ENCODE measurements at places on chromosomes 4 and X.
A peak's percentile ranks its signal among the peaks of the same experiment; 100 is the strongest.

DNA sequence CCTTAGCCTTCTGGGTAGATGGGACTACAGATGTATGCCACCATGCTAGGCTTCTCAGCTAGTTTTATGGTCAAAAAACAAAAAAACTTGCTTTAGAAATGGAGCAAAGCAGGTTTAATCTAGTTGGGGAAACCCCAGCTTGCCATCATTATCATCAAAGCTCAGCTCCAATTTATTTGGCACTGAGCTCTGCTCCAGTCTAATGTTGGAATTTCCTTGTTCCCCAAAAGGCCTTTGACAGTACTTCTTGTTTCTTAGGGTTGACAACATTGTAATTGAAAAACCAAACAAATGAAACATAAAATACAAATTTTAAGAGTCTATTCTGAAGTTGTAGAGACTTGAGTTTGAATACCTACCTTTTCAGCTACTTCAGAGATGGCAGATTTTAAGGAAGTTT lies 48.0 kb downstream of the MRPL1 start:
- DNase-seq: no peak
- no peaks in the 10 kb centered on the region for H3K4me1 ChIP-seq
- peaks cover 9% of the 10 kb centered on the region for H3K36me3 ChIP-seq
- no peaks in the 10 kb centered on the region for H3K27me3 ChIP-seq
- no peak overlapping the region for H3K27ac ChIP-seq
- H3K4me3 ChIP-seq: no peak overlapping the region

GRCh38 chr4:147288512-147288911 lies 192.4 kb upstream of the EDNRA start:
- no peak overlapping the region for H3K4me3 ChIP-seq
- H3K36me3 ChIP-seq: no peaks in the 10 kb centered on the region
- no peak for DNase-seq
- H3K27me3 ChIP-seq: no peaks in the 10 kb centered on the region

GRCh38 chrX:133929836-133930464 lies 55.4 kb downstream of the GPC3 start:
- H3K27me3 ChIP-seq: no peaks in the 10 kb centered on the region
- no peaks in the 10 kb centered on the region for H3K36me3 ChIP-seq
- no peak overlapping the region for H3K27ac ChIP-seq
- no peak overlapping the region for H3K4me3 ChIP-seq
- no peak for DNase-seq
- H3K4me1 ChIP-seq: no peaks in the 10 kb centered on the region

- no peak overlapping the region for H3K27ac ChIP-seq
- no peak for DNase-seq
- no peak overlapping the region for H3K4me3 ChIP-seq
- H3K36me3 ChIP-seq: no peaks in the 10 kb centered on the region
- H3K27me3 ChIP-seq: 0 out of 2 replicates have a peak, but pooled peaks cover 3% of the 10 kb centered on the region
These were observed 2.2 kb upstream of the CLDN2 start for GRCh38 chrX:106917830-106918500.

- no peaks in the 10 kb centered on the region for H3K27me3 ChIP-seq
- H3K4me1 ChIP-seq: no peaks in the 10 kb centered on the region
- no peak overlapping the region for H3K4me3 ChIP-seq
- H3K27ac ChIP-seq: no peak overlapping the region
These were observed 61.7 kb upstream of the PRSS48 start for GRCh38 chr4:151215295-151215694.

DNA sequence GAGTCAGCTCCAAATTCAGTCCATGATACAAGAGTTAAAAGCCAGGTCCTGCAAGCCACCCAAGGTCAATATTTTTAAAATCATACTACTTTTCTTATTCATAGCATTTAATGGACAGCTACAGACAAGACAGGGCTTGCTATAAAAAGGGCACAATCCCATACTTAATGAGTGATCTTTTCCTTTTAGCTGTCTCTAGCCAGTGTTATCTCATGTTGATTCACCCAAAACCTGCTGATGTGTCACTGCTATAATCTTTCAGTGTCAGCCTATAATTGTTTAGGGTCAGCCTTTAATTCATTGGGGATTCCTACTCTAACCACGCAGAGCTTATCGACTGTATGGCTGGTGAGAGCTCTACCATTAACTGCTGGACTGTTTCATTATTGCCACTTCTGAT lies 51.2 kb upstream of the HCCS start:
- DNase-seq: no peak
- no peaks in the 10 kb centered on the region for H3K4me1 ChIP-seq
- no peaks in the 10 kb centered on the region for H3K27me3 ChIP-seq
- H3K27ac ChIP-seq: no peak overlapping the region

DNA sequence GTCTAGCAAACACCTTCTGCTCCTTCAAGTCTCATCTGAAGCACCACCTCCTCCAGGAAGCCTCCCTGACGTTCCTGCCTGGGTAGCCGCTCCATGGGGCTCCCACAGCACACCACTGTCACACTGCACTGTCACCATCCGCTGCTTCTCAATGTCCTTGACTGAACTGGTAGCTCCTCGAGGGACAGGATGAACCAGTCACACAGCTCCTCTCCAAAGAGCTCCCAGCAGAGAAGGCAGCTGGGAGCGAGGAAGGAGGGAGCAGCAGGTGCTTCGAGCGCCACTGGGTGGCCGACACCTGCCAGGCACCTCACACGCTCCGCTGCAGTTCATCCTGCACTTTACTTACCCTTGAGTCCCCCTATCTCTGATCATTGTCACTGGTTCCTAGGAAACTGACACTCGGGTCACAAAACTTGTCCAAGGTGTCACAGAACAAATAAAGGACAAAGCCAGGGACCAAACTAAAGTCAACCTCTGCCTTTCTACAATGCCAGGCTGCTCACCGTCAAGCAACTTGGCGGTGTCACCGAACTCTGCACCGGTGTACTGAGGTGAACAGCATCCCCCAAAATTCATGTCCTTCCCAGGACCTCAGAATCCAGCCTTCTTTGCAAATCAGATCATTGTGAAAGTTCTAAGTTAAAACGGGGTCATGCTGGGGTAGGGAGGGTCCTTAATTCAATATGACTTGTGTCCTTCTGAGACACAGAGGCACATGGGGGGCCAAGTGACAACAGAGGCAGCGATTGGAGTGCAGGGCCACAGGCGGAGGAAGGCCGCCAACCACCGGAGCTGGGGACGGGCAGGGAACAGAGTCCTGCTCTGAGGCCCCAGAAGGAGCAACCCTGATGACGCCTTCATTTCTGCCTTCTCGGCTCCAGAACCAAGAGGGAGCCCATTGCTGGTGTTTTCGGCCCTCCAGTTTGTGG lies 5.5 kb upstream of the S100P start:
- H3K27ac ChIP-seq: no peak overlapping the region
- H3K4me3 ChIP-seq: no peak overlapping the region
- no peaks in the 10 kb centered on the region for H3K36me3 ChIP-seq
- H3K4me1 ChIP-seq: peaks cover 11% of the 10 kb centered on the region
- no peak for DNase-seq
- no peaks in the 10 kb centered on the region for H3K27me3 ChIP-seq

DNA sequence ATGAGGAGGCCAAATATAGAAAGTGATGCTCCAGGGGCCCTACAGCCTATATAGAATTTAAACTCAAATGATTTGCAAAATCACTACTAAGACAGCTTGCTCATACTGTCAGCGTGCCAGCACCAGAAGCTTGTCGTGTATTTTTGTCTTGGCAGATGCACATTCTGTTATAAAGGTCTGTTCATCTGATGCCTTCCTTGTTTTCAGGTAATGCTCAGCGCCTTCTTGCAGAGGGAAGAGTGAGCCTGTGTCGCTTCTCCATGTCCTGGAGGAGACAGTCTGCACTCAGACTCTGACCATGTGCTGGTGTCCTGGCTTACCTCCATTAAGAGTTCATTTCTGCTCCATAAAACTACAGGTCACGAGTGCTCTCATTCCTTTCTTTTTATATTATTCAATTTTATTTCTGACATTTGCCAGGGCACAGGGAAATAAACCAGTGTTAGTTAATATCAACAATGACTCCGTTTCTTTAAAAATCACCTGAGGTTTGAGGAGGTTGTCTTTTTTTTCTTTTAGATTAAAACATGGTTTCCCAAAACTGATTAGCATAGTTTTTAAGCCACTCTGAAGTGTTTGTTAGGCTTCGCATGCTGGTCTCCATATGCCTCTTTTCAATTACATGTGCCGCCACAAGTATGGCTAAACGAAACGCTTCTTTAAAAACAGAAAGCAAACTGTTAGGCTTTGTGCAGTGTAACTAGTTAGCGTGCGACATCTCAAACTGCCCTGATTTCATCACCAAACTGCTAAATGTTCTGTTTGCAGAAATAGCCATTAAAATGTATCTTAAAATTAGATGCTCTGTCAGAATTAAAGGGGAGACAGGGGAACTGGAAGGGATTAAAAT lies 215.2 kb upstream of the GK2 start:
- H3K4me3 ChIP-seq: no peak overlapping the region
- no peaks in the 10 kb centered on the region for H3K4me1 ChIP-seq
- H3K27me3 ChIP-seq: no peaks in the 10 kb centered on the region

- DNase-seq: no peak
- H3K27me3 ChIP-seq: no peaks in the 10 kb centered on the region
- peak overlapping the region; percentile 27 for H3K27ac ChIP-seq
- peaks cover 14% of the 10 kb centered on the region for H3K4me1 ChIP-seq
- H3K4me3 ChIP-seq: peak overlapping the region; percentile 67
- no peaks in the 10 kb centered on the region for H3K36me3 ChIP-seq
These were observed 872 bp downstream of the G6PD start for GRCh38 chrX:154545673-154546274.

- H3K4me1 ChIP-seq: no peaks in the 10 kb centered on the region
- H3K27ac ChIP-seq: no peak overlapping the region
- no peaks in the 10 kb centered on the region for H3K36me3 ChIP-seq
These were observed 39.8 kb downstream of the MAD2L1 start for GRCh38 chr4:120026853-120027252.

DNA sequence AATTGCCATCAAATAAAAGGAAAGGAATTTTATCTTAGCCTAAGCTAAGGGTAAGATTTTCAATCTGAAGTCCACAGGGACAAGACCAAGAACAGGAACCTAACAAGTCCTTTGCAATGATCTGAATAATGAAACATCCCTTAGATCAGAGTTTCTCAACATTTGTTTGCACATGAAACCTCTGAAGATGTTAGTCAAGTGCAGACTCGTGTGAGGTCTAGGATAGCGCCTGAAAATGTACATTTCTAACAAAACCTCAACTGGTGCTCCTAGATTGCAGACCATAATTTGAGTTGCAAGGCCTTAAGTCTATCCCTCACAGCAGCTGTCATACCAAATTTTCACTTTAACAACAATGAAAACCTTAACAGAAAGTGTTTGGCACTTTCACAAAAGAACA lies 337.6 kb downstream of the DMD start:
- no peaks in the 10 kb centered on the region for H3K27me3 ChIP-seq
- H3K27ac ChIP-seq: no peak overlapping the region
- H3K36me3 ChIP-seq: no peaks in the 10 kb centered on the region
- no peak for DNase-seq
- H3K4me3 ChIP-seq: no peak overlapping the region

DNA sequence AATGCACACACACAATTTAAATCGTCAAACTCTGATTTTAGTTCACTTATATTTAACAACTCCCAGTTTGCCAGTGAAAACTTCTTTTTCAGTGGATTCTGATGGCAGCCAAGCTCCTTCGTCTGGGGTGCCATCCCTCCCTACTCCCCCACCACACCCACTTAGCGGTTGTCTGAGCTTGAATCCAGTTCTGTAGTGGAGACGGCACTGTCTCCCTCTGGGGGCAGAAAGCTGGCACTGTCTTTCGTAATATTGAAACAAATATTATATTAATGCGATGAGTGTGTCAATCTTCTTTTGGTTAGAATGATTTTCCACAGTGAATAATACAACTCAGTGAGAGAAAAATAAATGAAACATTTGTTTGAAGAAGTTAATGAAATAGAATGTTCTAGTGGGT lies 5.4 kb downstream of the MEPE start:
- H3K4me3 ChIP-seq: no peak overlapping the region
- H3K36me3 ChIP-seq: no peaks in the 10 kb centered on the region
- H3K27ac ChIP-seq: no peak overlapping the region

All from GM12878 (cell line).